ENCODE measurements at places on chromosomes 12 and 14. TPM values are rescaled to one million over a fixed set of nuclear protein-coding genes. Genes with fewer than 3 reads are reported as not detected.

GRCh38 chr14:76651410-76652055 lies 109.7 kb upstream of the VASH1 start:
- DNase-seq: no peak

DNA sequence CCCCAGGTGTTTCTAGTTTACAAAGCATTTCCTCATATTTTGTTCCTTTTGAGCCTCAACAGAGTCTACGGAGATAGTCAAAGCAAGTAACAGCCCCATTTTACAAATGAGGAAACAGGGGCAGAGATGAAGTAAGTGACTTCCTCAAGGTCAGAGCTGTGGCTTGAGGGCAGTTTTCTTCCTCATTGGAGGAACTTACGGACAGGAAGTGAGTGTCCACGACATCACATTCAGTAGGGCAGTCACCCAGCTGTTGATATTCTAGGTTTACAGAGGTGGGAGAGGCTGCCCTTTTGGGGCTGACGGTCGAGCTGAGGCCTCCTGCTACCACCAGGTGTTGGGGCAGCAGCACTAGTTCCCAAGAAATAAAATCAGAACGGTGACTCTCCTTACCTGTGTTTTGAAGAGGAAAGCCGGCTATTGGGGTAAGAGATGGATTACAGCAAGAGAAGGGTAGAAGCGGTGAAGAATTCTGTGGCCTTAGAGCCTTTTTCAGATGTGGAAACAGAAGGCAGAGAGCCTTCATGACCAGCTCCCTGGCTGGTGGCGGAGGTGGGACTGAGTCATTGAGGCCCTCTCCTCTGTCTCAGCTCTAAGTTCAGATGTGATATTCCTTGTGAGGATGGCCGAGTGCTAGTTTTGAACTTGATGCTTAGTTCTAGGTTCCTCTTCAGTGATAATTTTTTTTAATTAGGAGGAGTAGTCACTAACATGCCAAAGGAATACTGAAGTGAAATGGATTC lies 41.7 kb downstream of the SUSD6 start:
- no peak for DNase-seq

The SIX4 gene
- 17.4 TPM for total RNA-seq

The HOXC12 gene
- not detected for total RNA-seq

The TTC9 gene
- total RNA-seq: 4.6 TPM

Measured in mesothelial cell of epicardium (in vitro differentiated cells).